ENCODE measurements at places on chromosomes 2 and 18.

- DNase-seq, result no peak
Observed at GRCh38 chr18:74416124-74416523, 41.0 kb downstream of the DIPK1C start.

DNA sequence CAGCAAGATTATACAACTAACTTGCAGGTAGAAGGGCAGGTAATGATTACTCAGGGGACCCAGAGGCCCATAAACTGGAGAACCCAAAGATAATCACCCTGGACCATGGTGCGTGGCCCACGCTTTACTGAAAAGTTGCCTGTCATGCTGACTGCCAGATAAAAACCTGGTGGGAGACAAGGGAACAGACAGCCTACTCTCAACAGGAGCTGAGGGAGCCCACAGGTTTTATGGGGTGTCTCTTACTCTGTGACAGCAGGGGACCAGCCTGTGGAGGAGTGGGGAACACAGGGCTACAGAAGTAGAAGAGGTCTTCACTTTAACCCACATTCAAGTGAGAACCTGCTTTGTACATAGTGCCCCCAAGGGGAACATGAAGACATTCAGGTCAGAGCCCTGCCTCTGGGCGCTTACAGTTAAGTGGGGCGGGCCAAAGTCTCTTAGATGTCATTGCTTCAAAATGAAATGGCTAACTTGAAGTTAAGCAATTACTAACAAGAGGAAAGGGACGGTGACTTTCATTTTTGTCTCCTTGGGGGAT, 60.4 kb downstream of the DHRS9 start:
- DNase-seq, result no peak

DNA sequence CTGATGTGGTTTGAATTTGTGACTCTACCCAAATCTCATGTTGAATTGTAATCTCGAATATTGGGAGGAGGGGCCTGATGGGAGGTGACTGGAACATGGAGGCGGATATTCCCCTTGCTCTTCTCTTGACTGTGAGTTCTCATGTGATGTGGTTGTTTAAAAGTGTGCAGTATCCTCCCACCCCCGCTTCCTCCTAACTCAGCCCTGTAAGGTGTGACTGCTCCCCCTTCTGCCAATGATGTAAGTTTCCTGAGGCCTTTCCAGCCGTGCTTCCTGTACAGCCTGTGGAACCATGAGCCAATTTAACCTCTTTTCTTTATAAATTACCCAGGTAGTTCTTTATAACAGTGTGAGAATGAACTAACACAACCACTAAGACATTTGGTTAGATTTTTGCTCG, 458.4 kb downstream of the THSD7B start:
- no peak for DNase-seq

DNA sequence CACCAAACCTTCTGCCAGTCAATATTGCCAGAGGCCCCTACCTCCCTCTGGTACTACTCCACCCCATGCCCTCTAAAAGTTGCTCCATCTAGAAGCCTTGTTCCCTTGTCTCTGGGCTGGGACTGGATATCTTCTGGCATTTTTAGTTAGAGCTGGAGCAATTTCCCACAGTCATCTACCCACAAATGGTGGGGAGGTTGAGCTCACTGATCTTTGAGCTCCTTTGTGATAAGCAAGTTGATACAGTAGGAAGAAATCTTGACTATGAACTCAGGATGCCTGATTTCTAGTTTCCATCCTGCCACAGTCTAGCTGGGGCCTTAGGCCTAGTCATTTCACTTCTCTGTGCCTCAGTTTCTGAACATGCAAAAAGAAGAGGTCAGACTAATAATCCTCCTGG, 155.0 kb downstream of the MAIP1 start:
- DNase-seq, result no peak

DNA sequence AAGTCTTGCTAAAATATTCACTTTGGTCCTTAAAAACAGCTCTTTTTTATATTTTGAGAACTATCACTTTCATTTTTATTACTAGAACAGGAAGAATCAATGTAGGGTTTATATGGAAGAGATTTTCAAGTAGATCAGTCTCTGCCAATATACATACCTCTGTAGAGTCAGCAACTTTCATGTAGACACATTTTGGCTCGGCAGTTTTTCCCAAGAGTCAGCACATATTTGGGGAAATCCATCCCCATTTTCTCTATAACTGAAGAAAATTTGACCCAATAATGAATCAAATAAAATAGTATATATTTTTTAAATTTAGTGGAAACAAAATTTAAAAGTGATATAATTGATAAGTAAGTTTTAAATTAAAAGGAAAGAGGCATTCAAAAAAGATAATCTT, 329.8 kb upstream of the TFPI start:
- DNase-seq, result no peak

DNA sequence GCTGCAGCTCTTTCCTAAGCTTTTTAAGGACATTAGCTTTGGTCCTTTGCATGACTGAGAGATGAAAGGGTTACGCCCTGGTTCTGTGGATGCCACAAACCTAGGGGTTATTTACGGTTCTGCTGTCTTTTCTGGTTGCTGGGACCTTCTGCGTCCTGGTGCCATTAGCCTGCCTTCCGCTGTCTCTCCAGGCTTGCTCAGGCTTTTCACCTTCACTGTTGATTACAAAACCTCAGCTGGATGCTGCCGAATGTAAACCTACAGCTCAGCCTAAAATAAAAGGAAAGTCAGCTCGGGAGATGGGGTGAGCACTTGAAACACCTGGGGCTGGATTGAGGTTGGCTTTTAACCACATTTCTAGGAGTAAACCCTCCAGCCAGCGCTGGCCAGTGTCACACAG, 130.9 kb upstream of the ARHGAP28 start:
- no peak for DNase-seq

DNA sequence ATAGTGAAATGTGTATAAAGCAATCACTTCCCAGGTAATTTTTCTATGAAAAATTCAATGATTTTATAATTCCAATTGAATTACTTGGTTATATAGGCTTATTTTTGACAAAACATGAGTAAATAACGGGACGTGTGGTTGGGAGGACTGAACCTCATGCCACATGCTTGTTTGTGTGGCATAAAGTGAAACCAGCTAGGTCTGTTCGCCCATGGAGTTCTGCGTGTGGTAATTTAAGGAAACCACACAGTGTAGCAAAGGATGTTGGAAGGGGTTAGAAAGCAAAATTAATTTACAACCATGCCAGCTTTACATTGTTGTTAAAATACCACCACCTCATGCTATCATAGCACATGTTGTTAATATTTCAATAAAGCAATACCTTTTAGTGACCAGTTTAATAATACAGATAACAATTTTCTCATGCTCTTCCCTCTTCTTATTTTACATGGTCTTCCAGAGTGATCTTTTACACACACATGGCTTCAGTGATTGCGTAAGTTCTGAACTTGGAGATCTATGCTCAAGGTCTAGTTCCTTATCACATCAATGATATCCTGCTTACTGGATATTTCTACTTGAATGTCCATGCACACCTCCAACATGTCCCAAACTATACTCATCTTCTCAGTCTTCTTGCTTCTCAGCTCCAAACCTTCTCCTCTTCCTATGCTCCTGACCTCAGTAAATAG, 156.4 kb upstream of the ITGA4 start:
- no peak for DNase-seq
